ENCODE measurements at places on chromosomes 3 and 15.

DNA sequence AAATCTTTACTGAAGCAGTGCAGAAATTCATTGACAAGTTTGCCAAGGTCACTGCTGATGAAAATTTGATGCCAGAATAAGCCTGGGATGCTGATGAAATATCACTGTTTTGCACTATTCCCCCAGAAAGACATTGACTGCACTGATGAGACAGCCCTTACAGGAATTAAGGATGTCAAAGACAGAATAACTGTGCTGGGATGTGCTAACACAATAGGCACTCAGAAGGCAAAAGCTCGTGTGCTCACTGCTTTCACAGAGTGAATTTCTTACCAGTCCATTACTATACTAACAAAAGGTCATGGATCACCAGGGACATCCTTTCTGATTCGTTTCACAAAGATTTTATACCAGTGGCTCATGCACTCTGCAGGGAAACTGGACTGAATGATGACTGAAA, 69.4 kb downstream of the MCF2L2 start:
- DNase-seq = no peak

GRCh38 chr3:172102123-172102882, 62.9 kb downstream of the FNDC3B start:
- peak; percentile 9 for DNase-seq

DNA sequence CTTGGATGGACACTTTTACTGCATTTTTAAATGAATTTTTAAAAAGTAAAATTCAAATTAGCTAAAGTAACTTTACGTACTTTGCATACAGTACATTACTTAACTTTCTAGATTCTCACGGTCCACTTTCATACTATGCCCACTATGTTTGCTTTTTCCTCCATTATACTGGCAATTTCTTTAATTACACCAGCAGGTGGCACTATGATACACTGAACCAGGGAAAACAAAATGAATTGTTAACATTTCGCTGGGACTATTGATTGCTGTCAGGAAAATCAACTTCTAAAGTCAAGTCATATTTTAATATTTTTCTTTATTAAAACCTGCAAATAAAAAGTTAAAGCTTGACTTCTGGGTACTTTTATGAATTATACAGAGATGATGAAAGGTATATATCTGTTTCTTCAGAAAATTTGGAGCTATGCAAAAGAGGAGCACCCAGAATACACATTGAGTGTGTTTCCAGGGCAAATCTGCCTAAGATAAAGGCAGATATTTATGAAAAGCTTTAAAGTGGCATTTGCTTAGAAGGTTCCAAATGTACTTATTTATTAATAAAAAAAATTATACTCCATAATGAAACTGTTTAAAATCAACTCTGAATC, 21.8 kb upstream of the POU1F1 start:
- DNase-seq = no peak

GRCh38 chr3:14467814-14468620, 65.6 kb downstream of the SLC6A6 start:
- peak; percentile 15 for DNase-seq

GRCh38 chr3:143627336-143627735, 220.9 kb downstream of the SLC9A9 start:
- no peak for DNase-seq

GRCh38 chr15:97961067-97961954, 808 bp downstream of the ARRDC4 start:
- DNase-seq = no peak

DNA sequence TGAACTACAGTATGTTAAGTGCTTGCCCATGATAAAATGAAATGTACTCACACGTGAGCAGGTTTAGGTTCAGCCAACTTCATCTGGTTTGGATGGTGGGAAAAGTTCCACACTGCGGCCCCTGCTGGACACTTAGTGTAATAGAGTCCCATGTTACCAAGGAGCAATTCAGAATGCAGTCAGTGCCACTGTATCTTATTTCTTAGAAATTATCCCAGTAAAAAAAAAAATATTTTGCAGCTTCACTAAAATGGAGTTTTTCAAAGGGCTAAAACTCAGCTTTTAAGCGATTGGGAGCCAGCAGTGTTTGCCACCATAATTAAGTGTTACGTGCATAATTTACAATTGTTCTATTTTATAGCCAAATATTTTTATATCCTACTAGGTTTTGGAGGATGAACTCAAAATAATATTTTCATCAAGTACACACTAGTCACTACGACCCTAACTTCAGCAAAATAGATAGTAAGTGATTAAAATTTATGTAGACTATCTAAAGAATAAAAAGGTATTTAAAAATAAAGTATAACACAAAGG, 371.7 kb upstream of the GBE1 start:
- no peak for DNase-seq

GRCh38 chr3:131705558-131706051, 202.8 kb upstream of the MRPL3 start:
- no peak for DNase-seq

GRCh38 chr3:59467476-59467875, 417.7 kb upstream of the CFAP20DC start:
- no peak for DNase-seq

DNA sequence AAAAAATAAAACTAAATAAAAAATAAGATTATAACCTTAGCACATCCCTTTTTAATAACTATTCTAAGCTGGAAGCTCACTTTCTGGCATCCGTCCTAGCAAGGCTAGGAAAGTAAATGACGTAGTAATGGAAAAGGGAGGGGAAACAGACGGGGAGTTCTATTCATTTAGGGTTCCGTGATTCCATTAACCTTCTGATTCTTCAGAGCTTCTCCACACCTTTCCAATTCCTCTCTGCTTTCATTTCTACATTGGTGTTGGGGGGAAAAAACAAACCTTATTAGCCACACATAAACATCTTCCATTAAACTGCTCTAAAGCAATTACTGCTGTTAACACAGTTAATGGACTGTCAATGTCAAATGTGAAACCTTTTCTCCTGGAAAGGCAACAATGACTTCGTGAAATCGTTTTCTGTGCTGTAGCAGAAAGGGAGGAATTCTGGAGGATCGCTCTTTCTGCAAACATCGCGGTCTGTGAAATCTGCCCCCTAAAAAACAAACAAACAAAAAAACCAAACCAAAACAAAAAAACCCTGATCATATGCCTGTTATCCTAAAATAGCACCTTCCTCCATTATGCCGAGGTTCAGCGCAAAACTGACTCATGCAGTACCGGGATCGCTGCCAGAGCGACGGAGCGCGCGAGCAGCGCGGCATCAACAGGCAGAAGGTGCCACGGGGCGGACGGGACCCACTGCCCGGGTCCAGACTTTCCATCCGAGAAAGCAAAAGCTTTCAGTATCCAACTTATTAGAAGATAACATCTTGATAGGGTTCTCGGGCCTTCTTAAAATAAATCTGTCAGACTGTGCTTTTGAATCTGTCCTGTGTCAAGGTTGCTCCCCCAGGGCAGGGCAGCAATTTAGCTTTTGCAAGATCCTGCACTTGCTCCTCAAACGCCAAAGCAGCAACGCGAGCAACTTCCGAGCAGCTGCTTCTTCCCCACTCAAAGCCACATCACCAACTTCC, 156.2 kb downstream of the FGF12 start:
- no peak for DNase-seq

- DNase-seq = no peak
These were observed 28.9 kb upstream of the PARL start for GRCh38 chr3:183913580-183913920.

GRCh38 chr15:66654739-66655375, 47.2 kb upstream of the SMAD6 start:
- DNase-seq = no peak

DNA sequence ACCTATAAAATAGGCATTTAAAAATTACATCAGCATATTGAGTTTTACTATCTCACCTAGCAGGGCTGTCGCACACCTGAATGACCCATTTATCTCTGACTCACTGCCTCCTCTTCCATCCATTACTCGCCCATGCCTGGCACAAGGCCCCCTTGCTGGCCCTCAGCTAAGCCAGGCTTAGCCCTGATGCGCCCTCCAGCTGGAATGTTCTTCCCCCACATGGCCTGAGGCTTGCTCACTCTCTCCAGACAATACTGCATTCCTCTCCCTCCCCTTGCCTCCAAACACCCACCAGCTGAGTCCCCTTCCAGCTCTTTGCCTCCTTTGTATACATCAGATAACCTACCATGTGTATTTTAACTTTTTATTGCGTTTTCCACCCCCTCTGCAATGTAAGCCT, 7.2 kb downstream of the SH3BP5 start:
- DNase-seq = no peak

GRCh38 chr3:59069838-59070237, 20.0 kb upstream of the CFAP20DC start:
- no peak for DNase-seq

- DNase-seq = no peak
These were observed 2.2 kb downstream of the DNAJC19 start for GRCh38 chr3:180987344-180987743.

DNA sequence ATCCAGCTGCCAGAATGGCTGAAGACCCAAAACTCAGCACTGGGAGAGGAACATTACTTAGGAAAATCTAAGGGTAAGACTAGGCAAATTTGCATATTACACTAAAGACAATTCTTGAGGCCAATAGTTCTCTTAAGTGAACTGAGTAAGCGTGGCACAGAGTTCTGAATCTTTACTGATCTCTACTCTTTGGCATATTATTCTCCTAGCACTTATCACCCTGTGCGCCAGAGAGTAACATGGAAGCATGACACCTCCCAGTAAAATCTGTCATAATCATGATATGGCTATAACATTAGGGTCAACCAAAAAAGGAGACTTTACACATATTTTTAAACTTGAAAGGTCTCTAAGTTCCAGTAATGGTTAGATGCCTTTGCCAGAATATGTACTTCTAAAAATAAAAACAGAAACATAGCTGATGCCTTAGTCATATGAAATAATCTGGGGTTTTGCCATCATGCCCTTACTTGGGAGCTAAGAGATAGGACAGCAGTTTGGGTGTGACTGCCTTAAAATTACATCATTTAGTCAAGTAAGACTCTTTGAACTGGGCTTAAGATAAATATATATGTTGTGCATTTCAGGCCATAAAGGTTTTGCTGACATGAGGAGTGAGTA, 290.5 kb downstream of the PLCL2 start:
- no peak for DNase-seq

DNA sequence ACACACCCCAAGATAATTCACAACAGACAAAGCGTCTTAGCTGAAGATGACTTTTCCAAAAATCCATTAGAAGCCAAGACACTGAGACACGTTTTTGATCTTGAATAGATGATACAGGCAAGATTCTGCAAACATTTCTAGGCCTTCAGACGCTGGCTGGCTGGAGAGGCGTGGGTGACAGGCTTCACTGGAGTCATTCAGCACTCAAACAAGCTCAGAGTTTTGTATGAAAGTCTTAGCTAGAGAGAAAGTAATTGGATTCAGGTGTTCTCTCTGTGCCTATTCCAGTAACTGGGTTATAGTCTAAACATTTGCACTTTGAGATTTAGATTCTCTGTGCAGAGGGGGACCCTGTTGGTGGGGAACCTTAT, 147.7 kb upstream of the BHLHE40 start:
- no peak for DNase-seq

GRCh38 chr15:45645026-45645980, 10.5 kb downstream of the SQOR start:
- DNase-seq = no peak

DNA sequence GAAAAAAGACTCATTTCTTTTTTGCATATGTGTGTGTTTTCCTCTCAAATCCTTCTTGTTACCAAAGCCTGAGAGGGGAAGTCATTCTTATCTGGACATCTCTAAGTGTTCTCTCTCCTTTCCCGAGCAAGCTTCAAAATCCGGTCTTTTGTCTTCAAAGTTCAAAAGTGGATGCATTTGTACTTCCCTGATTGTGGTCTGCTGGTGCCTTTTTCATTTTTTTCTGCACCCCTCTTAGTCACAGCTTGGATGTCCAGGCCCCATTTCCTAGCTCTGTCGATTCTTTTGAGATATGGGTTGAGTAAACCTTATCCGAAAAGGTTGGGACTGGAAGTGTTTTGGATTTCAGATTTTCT, 34.8 kb downstream of the EHD4 start:
- no peak for DNase-seq

DNA sequence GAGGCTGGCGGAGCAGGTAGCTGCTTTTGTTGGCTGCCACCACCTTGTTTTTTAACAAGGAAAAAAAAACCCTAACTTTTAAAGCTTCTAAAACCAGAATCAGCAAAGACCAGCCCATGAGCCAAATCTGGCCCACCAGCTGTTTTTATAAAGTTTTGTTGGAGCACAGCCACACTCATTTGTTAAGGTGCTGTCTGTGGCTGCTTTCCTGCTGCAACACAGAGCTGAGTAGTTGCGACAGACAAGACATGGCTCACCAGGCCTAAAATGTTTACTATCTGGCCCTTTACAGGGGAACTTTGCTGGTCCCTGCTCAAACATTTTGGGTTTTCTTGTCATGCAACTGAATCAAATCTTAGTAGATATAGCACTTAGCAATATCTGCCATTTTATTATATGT, 18.9 kb downstream of the EFCAB12 start:
- DNase-seq = no peak

DNA sequence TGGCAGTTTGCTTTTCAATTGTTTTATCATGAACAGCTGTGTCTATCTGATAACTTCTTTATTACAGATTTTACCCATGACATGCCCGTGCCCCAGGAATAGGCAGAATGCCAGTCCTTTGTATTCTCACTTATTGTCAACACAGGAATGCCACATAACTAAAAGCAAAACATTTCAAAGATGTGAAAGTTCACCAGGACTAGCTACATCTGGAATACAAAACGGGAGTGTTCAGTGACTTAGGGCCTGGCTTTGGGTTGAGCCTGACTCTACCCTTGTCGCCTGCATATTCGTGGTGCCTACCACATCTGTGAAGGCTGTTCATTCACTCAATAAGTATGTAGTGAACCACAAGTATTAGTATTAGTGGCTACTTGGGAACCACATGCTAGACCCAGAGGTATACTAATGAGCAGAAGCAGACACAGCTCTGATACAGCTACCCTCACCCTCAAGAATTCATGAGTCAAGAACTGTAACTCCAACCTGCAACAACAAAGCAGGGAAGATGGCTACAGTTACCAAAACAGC, 2.9 kb downstream of the TNFSF10 start:
- DNase-seq = no peak

DNA sequence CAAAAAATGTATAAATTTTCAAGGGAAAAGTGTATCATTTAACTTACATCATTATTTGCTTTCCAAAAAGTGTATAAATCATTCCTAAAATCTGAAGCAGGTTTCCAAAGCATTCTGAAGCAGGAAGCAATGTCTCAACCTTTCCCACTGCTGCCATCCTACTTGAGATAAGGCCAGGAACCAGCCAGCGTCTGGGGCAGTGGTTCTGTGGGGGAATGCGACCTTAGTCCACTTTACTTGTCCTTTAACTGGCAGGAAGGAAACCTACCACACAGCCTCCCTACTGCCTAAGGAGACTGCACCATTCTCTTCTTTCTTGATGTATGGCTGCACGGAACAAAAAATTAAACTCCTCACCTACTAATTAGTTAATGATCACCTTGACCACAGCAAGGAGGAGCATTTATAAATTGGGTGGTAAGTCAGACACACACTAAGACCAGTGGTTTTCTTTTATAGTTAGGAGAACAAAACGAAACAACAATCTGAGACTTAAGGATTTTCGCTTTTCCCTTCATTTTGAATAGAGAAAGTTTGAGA, 3.7 kb downstream of the SORD start:
- DNase-seq = no peak

GRCh38 chr3:12553921-12554391, 2.9 kb upstream of the MKRN2 start:
- no peak for DNase-seq

All from stimulated activated CD8-positive, alpha-beta memory T cell treated with anti-CD3 and anti-CD28 coated beads, Interleukin-12 subunit alpha, Interleukin-12 subunit beta, amount 100 ng/mL, for 4 hours (primary cell).